ENCODE measurements at places on chromosomes 6 and 20.

DNA sequence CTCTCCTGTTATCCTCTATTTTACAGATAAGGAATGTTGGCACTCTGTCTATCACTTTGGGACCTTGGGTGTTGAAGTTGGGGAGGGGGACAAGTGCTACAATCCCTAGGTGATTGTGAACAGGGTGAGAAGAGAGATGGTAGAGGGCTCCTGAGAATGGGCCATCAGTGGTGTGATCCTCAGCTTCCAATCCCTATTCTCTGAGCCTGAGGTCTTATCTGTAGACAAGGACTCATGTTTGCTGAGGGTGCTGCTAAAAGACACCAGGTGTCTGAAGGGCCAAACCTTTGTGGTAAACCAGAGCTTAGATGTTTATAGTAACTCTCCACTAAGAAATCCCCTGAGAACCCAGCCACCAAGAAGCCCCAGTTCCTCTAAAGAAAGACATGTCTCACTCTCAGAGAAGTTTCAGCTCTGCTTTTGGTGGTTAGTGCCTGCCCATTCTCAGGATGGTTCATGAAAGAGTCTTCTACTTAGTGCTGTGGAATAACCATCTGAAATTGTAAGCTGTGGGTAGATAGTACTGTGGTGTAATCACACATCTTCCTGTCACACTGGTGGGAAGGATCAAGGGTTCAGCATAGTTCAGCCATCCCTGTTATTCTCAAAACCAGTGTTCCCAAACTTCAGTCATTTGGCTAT, 58.2 kb upstream of the IL20RA start:
- DNase-seq: no peak

GRCh38 chr6:136967876-136968752, 46.0 kb downstream of the SLC35D3 start:
- peak; percentile 84 for DNase-seq

DNA sequence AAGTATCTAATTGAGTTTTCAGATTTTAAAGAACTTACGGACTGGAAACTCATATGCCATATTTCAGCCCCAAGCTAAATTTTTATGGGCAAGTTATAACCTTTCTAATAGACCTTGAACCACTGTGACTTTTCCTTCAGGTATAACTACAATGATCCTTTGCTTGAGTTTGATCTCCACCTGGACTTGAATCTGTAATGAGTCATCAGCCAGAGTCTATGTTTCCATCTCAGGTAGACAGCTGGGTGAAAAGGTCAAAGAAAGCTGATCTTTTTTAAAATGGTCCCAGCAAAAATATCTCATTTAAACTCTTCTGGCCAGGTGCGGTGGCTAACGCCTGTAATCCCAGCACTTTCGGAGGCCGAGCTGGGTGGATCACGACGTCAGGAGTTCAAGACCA, 88.4 kb upstream of the SGK1 start:
- no peak for DNase-seq

GRCh38 chr6:157538168-157538567, 157.2 kb downstream of the ZDHHC14 start:
- no peak for DNase-seq

GRCh38 chr6:41551086-41551700, 5.0 kb downstream of the FOXP4 start:
- no peak for DNase-seq

GRCh38 chr6:43242908-43243663, at the start of gene TTBK1:
Gene TTBK1 (plus strand): TSS chr6:43243481. CDS start chr6:43246661, 3,180 bp downstream.
- peak; percentile 34 for DNase-seq

- no peak for DNase-seq
Measured at GRCh38 chr20:5945963-5946362, 4.4 kb downstream of the TRMT6 start.

DNA sequence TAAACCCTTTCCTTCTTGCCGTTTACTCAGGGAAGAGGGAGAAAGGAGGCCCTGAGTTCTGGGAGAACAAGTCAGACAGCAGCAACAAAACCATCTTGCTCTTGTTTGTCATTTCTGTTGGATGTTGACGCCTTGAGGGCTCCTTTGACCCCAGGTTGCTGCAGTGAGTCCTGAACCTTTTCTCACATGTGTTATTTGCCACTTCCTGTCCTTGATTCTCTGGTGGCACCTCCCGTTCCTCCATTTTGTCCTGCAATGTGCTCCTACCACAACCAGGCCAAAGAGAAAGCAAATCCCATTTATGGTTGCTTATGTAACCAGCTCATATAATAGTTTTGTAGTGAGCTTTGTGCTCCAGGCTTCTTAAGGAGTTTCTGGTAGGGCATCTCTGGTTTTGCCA, 66.6 kb upstream of the ADGRF4 start:
- DNase-seq: no peak

- DNase-seq: peak; percentile 55
Measured at GRCh38 chr6:106360989-106361430, 493 bp downstream of the CRYBG1 start.

- peak; percentile 87 for DNase-seq
Measured at GRCh38 chr6:16277101-16277981, 39.0 kb downstream of the GMPR start.

DNA sequence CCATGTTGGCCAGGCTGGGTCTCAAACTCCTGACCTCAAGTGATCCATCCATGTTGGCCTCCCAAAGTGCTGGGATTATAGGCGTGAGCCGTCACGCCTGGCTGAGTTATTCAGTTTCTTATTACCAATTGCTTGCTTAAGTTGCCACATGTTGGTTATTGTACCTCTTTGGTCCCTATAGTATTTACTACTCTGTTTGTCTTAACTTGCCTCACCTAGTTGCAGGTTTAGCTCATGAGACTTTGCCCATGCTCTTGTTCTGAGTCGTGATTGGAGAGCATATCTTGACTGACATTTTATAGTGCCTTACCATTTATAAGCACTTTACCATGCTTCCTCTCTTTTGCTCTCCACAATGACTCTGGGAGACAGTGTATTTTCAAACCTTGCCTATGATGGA, 134.2 kb upstream of the HDGFL1 start:
- DNase-seq: no peak

DNA sequence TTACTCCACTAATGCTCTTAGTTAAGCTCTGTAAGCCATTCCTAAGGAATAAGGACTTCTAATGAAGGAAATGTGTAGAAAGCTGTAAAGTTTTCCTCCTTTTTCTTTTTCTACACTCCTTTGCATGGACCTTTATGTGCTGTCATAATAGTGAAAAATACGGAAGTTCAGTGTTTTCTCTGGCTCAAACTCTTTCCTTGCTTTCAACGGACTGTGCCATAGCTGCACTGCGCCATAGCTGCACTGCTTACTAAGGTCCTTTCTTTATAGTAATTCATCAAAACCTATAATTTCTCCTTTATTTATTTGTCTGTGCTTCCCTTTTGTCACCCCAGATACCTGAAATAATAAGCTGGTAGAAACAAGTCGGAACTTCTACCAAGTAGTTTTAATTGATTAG, 67.3 kb downstream of the RNF144B start:
- no peak for DNase-seq

- no peak for DNase-seq
Measured at GRCh38 chr6:44100088-44100550, 27.1 kb downstream of the MRPL14 start.

DNA sequence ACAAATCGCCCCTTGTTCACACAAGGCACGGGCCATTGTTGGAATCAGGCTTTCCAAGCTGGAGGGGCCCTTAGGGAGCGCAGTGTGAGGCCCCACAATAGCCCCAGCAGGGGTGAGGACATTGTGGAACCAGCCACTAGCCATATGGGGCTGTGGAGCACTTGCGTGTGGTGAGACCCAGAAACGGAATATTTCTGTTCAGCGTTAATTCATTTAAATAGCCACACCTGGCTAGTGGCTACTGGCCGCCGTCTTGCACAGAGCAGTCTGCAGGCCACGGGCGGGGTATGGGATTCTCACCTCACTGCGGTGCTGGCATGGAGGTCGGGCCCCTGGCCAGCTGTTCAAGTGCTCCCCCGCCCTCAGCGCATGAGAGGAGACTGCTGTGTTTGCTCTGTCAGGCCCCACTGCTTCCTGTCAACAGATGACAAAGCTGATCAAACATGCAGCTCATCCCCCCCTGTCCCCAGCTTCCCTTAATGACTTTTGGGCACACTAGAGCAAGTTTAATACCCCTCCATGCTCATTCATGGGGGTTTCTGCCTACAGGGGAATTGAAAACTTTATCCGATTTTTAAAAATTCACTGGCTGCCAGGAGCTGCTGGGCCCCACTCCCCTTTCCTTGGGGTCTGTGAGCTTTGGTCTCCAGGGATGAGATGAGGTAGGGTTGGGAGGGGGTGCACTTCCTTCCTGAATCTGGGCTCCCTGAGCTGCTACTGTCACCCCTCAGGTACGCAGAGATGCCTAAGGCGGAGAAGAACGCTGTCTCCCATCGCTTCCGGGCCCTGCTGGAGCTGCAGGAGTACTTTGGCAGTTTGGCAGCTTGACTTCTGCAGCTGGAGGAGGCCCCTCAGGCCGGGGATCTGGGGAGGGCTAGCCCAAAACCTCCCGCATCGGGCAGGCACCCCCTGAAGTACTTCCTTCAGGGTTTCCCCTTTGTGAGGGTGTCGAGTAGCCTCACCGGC, 13.6 kb downstream of the ITPA start:
- no peak for DNase-seq

DNA sequence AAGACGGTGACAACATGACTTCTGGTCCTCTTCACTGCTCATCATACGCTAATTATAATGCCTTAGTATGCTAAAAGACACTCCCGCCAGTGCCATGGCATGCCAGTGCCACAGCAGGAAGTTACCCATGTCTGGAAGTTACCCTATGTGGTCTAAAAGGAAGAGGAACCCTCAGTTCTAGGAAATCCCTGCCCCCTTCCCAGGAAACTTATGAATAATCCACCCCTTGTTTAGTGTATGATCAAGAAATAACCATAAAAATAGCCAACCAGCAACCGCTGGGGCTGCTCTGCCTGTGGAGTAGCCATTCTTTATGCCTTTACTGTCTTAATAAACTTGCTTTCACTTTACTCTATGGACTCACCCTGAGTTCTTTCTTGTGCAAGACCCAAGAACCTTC, 15.8 kb upstream of the SERPINB9 start:
- DNase-seq: no peak

DNA sequence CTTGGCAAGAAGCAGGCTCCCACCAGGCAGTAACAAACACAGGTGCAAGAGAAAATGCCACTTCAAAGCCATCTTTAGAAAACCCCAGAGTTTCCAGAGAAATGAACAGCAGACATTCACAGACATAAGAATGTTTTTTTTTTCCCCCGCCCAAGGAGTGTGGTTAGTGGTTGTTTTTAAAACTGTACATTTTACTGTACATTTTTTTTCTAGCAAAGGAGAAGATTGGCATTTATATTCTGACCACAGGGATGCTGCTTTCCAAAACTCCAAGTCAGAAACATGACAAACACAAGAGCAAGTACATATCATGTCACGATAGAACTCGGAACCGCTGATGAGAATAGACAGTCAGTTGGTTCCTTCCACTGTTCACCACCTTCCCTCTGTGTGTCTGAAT, 197.9 kb downstream of the LRFN2 start:
- no peak for DNase-seq

GRCh38 chr6:45718131-45718530, 297.5 kb downstream of the CLIC5 start:
- DNase-seq: no peak

DNA sequence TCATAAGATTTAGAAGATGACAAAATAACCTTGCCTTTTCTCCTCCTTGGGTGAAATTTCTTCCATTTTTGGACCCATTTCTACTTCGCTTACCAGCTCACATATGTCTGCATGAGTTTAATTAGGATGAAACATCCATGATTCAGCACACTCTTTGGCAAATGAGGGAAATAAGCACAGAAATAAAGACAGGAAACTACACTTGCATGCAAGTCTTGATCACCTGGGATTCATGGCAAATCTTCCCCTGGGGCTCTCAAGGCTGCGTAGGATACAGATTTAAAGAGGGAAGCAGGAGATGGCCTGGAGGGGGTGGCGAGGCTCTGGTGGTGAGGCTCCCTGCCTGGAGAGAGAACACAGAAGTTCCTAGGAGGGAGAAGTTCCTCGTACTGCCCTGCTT, 147.8 kb downstream of the EDN3 start:
- DNase-seq: no peak

- DNase-seq: no peak
Measured at GRCh38 chr6:92723390-92723931, 695.9 kb downstream of the EPHA7 start.

GRCh38 chr20:48599748-48600469, 227.9 kb downstream of the PREX1 start:
- no peak for DNase-seq

DNA sequence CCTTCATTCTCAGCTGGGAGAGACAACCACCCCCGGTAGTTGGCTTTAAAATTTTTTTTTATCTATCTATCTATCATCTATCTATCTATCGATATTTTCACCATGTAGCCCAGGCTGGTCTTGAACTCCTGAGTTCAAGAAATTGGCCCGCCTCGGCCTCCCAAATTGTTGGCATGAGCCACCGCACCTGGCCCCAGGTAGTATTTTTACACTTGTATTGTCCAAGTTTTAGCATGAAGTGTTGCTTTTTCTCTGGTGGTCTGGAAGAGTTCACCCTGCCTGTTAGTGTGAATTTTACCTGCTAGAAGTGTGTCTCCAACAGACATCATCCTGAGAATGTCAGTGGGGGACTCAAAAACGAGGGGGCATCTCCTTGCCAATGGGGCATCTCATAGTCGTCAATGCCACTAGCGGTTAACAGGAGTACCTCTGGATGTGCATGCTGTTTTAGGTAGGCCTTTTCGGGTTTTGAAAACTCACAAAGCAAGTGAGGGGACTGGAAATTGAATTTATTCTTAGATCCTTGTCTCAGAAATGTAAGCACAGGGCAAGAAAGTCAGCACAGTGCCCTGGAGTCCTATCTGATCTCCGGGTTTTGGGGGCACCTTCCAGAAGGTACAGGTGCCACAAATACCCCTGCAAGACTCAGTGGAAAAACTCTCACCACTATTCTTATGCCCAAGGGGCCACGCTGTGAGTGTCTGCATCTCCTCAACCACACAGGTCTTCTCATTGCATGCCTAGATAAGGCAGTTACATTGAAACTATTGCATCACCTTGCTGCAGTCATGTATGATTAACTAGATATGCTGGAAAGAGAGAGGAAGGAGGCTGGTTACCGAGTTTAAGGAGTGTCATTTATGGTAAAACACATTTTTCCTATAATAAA, 37.1 kb downstream of the TNFAIP3 start:
- DNase-seq: no peak

DNA sequence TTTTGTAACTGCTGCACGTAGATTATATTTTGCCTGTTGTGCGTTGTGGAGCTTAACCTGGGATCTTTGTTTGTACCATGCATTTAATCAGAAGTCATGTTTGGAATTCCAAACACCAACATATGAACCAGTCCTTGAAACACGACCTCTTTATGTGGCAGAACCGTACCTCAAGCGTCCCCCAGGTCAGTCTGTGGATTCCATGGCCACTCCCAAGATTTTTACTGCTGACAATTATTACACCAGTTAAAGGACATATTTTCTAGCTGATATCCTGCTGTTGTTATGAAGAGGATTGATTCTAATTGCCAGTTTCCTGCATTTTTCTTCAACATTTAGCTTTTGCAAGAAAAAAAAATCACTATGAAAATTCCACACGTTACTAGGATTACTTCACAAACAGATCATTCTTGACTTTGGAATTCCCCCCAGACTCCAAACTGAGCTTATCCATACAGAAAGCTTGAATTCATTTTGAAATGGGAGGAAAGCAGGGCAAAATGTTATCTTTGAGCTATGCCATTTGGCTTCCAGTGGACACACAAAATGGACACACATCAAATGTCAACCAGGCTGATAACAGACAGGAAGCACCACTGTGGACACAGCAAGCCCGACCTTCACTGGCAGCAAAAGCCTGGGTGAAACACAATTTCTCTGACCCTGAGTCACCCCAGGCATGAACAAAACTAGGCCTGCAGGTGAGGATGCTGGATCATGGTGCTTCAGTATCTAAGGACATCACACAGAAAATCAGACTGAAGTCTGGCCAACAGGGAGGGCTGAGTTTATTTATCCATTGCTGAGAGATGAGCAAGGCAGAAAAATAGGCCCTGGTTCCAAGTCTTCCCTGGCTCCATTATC, 542.9 kb upstream of the JAG1 start:
- DNase-seq: no peak
